ENCODE measurements at places on chromosomes 1 and 21.

- DNase-seq = no peak
Observed at GRCh38 chr1:64543831-64544230, 73.9 kb downstream of the CACHD1 start.

- DNase-seq = peak; percentile 68
Observed at GRCh38 chr1:243482141-243483022, 226.5 kb downstream of the SDCCAG8 start.

GRCh38 chr1:228093050-228093906 lies 9.8 kb downstream of the C1orf35 start:
- no peak for DNase-seq

GRCh38 chr1:172269644-172270043 lies 150.8 kb upstream of the C1orf105 start:
- no peak for DNase-seq

DNA sequence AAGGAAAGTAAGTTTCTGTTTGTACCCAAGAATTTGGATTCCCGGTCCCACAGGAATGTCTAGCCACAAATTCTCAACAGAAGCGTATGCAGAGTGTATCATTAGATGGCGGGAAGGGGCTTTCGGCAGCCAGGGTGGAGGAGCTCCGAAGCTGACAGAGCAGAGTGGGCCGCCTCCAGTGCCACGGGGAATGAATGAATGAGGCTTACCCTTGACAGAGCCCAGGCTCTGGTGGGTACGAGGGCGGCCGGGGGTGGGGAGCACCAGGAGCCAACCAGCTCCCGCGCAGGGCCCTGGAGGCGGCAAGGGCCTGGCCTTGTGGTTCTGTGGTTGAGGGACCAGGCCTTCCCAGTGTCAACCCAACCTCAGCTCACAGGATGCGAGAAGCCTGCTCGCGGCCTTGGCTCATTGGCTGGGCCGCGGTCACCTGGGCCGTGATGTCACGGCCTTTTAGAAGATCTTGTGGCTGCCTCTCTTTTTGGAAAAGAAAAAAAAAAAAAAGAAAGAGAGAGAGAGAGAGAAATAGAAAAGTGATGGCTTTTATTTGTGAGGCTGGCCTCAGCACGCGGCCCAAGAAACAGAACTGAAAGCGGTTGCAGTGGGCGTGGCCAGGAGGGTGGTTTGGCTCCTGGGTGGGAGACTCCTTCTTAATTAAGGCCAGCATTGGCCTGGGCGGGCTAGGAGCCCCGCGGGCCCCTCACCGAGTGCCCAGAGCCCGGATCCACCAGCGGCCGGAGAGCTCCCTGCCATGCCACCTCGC lies 34.9 kb upstream of the RUNX3 start:
- peak; percentile 58 for DNase-seq

DNA sequence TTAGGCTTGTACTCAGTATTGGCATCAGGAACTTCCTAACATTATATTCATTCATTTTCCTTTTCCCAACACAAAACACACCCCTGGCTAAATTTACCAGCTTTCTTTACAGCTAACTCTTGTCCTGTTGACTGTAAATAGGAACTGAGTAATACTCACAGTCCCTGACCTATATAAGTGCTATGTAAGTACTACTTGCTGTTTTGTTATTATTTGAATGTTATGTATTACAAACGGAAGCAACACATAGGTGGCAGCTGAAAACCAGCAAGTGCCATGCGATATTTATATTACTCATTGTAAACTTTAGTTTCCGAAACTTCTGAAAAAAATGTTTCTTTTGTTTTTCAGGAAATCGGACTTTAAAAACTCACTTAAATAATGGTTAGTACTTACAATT lies 21.5 kb downstream of the PTGER3 start:
- no peak for DNase-seq

GRCh38 chr1:111417755-111418154 lies 9.8 kb downstream of the OVGP1 start:
- DNase-seq = no peak

DNA sequence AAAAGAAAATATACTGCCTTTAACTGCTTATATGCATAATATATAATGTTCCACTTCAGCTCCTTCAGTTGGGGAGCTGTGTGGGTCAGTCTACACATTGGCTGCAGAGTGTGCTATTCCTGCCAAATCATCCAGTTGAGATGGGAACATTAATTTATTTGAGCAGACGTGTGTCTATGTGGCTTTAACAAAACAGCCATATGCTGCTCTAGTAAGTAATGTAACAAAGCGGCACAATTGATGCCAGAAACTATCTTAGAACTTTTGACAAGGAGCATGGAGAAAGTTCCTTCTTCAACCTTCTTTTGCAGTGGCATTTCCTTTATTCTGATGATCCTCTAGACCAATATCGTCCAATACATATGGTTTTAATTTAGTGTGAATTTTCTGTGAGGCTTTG lies 285.9 kb upstream of the C1orf87 start:
- DNase-seq = no peak

- DNase-seq = no peak
Observed at GRCh38 chr1:171590022-171590421, 32.0 kb upstream of the MYOCOS start.

DNA sequence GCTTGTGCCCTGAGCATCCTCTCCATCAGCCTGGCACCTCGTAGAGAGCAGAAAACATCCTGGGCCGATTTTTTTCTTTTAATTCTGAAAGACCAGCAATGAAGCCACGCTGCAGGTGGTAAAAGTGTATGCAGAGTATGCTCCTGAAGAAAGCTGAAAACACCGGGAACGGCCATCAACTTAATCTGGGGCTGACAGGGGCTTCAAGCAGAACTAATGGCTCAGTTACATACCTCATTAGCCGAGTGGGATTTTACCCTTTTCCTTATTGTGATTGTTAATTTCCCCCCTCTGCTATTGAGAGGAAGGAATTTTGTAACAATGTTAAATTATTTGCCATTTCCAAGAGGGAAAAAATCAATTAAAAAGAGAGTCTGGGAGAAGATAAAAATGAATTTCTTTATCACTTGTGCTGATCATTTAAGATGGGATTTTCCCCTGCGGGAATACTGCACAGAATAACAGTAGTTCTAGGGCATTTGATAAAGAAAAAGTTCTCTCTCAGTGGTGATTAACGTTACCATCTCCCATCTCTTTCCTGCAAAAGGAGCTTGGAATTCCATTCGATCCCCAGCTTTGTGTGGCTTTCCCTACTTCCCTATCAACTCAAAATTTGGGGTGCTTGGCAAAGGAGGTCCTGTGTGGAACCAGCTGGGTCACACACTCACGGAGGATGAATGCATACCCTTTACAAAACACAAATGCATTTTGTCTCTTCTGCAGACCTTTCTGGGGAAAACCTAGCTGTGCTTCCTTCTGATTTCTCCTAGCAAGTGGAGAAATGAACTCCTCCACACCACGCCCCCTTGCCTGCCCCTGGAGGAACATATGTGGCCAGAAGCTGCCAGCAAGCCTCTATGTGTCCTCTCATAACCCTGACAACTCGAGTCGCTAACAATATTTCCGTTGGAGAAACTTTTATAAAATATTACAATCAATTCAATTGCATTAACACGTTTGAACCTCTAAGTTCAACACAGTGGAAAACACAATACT lies 70.9 kb downstream of the RRAGC start:
- DNase-seq = no peak

GRCh38 chr1:36134031-36134430 lies 9.0 kb upstream of the COL8A2 start:
- no peak for DNase-seq

DNA sequence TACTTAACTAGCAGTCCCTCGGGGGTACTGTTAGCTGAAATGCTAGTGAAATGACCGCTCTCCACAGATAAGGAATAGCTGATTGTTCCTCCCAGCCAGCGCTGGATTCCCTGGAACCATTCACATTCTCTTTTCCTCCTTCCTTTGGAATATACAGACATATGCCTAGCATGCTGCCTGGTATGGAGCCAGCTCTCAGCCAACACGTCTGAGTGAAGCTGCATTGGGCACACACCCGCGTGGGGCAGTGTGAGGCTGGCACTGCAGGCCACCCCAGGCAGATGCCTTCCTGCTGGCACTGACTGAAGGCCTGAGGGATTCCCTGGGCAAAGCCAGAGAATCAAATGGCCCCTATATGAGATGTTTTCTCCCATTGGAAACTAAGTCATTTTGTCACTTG lies 66.7 kb downstream of the TLR5 start:
- no peak for DNase-seq

GRCh38 chr1:206709772-206710459 lies 25.2 kb downstream of the MAPKAPK2 start:
- DNase-seq = no peak

- DNase-seq = no peak
Observed at GRCh38 chr21:41370840-41371684, 9.2 kb downstream of the MX2 start.

DNA sequence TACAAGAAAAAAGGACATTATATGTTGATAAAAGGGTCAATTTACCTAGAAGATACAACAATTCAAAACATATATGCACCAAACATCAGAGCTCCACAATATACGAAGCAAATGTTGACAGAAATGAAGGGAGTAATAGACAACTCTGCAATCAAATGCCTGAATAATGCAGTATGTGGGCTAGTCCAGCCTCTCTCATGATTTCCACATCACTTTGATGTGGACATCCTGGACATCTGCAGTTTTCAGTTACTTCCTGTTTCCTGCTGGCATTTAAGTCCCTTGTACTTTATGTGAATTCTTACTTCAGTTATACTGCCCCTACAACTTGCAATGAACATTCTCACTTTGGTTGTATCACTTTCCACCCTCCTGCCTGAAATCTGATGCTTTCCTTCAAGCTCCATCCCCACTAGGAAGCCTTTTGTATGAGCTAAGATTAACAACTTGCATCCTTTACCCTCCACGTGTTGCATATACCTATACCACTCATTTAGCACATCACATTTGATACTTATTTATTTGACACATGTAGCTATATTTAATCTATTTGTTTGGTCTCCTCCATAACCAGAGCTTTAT lies 36.7 kb downstream of the DISC1 start:
- peak; percentile 51 for DNase-seq

- peak; percentile 89 for DNase-seq
Observed at GRCh38 chr1:55572878-55573734, 357.9 kb upstream of the USP24 start.

DNA sequence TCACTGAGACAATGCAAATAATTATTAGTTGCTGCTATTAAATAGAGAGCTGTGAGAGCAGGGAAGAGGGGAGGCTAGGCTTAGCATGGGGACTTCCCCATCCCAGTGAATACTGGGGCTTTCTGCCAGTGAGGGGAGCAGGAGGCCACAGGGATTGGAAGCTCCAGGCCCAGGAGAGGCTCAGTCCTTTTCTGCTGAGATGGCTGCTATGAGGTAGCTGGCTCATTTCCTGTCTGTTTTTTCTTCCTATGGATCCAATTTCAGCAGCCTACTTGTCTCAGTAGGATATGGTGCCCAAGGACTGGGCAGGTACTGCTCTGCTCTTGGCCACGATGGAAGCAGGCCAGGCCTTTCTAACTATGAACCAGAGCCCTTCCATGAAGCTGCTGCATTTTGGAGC lies 10.0 kb downstream of the STMN1 start:
- peak; percentile 28 for DNase-seq

DNA sequence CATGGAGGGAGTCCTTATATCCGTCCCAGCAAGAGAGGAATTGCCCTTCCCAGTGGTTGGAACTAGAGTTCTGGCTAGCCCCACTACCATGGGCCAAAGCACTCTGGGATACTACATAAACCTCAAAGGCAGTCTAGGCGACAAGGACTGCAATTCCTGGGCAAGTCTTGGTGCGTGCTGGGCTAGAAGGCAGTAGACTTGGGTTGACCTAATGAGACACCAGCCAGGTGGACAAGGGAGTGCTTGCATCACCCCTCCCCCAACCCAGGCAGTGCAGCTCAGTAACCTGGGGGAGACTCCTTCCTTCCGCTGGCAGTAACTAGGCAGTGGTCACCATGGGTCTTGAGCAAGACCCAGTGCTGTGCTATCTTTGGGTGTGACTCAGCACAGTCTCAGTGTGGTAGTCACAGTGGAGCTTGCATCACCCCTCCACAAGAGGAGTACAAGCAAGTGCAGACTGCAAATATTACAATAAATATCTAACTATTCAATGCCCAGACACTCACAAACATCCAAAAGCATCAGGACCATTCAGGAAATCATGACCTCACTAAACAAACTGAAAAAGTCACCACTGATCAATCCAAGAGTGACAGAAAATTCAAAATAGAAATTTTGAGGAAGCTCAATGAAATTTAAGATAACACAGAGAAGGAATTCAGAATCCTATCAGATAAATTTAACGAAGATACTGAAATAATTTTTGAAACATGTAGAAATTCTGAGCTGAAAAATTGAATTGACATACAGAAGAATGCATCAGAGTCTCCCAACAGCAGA lies 84.7 kb upstream of the LYPLAL1 start:
- DNase-seq = no peak

DNA sequence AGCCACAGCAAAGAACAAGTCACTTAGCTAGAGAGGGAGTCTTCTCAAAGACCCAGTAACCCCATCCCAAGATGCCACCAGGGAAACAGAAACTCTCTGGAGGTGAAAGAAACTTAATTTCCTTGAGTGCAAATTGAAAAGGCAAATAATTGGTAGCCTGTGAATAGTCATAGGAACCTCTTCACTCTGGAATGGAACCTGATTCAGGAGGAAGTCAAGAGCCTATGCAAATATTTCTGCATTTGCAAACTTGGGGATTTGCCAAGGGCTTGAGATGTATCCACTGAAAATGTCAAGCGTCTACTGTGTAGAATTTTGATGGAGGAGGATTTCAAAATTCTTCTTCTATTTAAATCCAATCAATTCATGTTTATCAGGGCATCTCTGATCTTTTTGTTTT lies 5.7 kb downstream of the HIVEP3 start:
- no peak for DNase-seq

DNA sequence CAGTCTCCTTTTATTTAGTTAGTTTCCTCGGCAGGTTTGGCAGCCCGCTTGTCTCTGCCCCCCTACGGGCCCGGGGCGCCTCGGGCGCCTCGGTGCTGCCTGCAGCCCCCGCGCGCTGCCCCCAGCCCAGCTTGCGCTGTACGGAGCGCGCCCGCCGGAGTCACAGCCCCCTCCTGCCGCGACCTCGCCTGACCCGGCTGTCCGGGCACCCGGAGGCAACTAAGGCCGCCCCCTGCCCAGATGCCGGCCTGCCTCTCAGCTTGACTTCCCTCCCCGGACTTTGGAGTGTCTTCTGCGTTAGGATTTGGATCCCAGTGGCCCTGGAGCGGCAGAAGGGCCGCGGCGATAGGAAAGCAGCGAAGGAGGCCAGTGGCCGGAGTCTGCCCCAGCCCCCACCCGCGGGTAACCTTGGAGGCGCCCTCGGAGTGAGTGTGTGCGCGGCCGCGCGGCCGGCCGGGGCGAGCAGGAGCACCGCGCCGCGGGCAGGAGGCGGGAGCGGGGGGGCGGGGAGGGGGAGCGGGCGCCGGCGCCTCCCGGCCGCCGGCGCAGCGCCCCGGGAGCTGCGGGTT lies 7.6 kb downstream of the CDKN2C start:
- DNase-seq = peak; percentile 53

DNA sequence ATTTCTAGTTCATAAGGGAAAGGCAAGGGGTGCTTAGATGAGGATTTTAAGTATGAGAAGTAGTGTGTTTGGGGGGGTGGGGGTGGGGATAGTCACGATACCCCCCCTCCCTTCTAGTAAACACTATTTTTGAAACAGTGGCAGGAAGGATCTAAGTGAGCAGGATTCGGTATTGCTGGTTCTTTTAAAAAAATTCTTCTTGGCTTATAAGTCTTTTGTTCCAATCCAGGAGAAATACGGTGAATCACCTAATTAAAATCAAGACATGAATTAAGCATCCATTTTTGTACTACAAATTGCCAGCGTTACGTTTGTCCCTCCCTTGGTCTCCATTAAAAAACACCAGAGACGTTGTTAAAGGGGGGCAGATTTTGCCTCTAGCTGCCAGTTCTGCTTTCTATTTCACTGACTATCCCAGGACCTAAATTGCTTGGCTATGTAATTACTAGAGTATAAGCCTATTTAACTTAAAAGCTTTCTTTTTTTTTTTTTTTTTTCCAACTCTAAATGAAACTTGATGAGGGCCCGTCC lies 911 bp downstream of the LMO4 start:
- DNase-seq = peak; percentile 26

Data from SW480 (cell line).